ENCODE measurements at places on chromosomes 12 and 14.
A peak's percentile ranks its signal among the peaks of the same experiment; 100 is the strongest.

DNA sequence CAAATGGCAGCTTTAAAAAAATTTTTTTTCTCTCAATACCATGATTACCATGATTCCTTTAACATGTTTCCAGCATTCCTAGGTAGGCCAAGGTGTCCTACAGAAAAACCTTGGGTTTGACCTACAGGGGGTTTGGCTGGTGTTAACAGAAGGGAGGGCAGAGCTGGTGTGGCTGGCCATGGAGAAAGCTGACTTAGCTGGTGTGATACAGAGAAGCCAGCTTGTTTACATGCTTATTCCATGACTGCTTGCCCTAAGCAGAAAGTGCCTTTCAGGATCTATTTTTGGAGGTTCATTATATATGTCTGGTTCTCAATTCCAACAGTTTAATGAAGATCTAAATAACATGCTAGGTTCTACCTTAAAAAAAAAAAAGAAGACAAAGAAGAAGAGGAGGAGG, 68.6 kb downstream of the EEA1 start:
- peaks cover 8% of the 10 kb centered on the region for H3K36me3 ChIP-seq
- H3K27me3 ChIP-seq: no peaks in the 10 kb centered on the region
- no peak overlapping the region for H3K27ac ChIP-seq

GRCh38 chr12:97924122-97924521, 461.5 kb downstream of the RMST start:
- H3K36me3 ChIP-seq: no peaks in the 10 kb centered on the region
- no peak for DNase-seq
- H3K27me3 ChIP-seq: no peaks in the 10 kb centered on the region

GRCh38 chr14:94771906-94772490, 2.1 kb upstream of the GSC start:
- H3K27me3 ChIP-seq: peaks cover 90% of the 10 kb centered on the region
- H3K36me3 ChIP-seq: peaks cover 5% of the 10 kb centered on the region
- peak overlapping the region; percentile 75 for H3K27ac ChIP-seq
- H3K4me3 ChIP-seq: peak overlapping the region; percentile 0
- no peak for DNase-seq

DNA sequence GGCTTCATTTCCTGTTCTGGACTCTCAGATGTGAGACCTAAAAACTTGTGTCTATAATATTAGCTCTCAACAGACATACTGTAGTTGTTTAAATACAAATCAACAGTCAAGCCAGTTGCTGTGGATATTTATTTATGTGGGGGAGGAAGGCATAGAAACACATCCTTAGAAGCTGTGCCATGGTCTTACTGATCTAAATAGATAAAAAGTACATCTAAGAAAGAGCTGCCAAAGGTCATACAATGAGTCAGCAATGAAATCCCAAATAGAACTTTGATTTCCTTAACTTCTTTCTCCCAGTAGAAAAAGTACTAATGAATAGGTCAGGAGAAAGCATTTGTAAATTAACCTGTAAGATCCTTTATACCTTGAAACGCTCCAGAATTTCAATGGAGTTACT, 185.1 kb downstream of the AKAP6 start:
- H3K27me3 ChIP-seq: peaks cover 40% of the 10 kb centered on the region
- no peak overlapping the region for H3K4me3 ChIP-seq
- H3K4me1 ChIP-seq: peaks cover 3% of the 10 kb centered on the region
- no peak overlapping the region for H3K27ac ChIP-seq
- H3K36me3 ChIP-seq: no peaks in the 10 kb centered on the region
- DNase-seq: no peak

GRCh38 chr12:96720363-96720705, 186.7 kb upstream of the NEDD1 start:
- no peaks in the 10 kb centered on the region for H3K27me3 ChIP-seq
- peak overlapping the region; percentile 99 for H3K27ac ChIP-seq
- no peaks in the 10 kb centered on the region for H3K4me1 ChIP-seq
- peak overlapping the region; percentile 90 for H3K4me3 ChIP-seq
- no peak for DNase-seq

DNA sequence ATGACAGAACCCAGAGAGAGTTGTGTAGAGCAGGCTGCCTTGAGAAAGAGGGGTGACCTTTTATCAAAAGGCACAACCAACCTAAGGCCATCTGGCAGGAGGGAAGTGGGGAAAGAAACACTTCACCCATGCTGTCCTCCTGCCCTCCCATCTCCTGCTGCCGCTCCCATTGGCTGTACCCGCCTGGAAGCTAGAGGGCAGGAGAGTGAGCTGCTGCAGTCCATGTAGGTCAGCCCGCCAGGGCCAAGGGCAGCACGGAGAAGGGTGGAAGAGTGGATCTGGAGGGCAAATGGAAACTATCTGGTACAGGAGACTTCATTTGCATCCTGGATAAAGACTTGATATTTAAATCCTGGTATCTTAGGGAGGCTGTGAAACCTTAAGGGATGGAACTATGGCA, 11.5 kb upstream of the CABP1 start:
- no peak for DNase-seq
- peaks cover 21% of the 10 kb centered on the region for H3K27me3 ChIP-seq
- H3K36me3 ChIP-seq: no peaks in the 10 kb centered on the region
- H3K27ac ChIP-seq: no peak overlapping the region

DNA sequence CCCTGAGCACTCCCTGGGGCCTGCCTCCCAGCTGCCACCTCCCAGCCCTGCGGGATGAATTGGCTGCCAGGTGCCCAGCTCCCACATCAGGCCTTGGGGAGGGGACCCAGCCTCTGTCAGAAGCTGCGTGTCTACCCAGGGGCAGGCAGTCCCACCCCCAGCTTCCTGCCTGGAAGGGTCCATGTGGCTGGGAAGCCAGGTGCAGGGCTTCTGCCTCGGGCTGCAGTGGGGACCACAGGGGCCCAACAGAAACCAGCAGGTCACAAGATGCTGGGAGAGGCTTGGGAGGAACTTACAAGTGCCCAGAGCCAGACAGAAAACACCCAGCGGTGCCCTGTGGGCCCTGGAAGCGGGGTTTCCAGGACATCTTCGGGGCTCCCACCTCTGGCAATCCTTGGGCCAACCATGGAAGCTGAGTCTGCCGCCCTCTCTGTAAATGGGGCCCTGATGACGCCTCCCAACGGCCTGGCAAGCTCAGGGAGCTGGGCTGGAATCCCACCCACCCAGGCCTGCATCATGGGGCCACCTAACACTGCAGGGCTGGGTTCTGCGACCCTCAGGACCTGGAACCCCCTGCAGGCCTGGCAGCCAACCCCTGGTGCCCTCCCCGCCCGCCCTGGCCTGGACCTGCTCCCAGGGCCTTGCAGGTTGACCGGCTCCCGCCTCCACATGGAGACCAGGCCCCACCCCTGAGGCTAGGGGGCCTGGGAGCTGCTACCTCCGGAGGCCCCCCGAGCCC, 36.6 kb downstream of the CCNK start:
- no peaks in the 10 kb centered on the region for H3K27me3 ChIP-seq
- H3K4me1 ChIP-seq: peaks cover 2% of the 10 kb centered on the region
- no peak overlapping the region for H3K4me3 ChIP-seq

- H3K27me3 ChIP-seq: no peaks in the 10 kb centered on the region
- H3K4me1 ChIP-seq: peaks cover 31% of the 10 kb centered on the region
- no peaks in the 10 kb centered on the region for H3K36me3 ChIP-seq
- H3K27ac ChIP-seq: peak overlapping the region; percentile 34
Observed at GRCh38 chr12:130832561-130833209, 6.4 kb downstream of the STX2 start.

DNA sequence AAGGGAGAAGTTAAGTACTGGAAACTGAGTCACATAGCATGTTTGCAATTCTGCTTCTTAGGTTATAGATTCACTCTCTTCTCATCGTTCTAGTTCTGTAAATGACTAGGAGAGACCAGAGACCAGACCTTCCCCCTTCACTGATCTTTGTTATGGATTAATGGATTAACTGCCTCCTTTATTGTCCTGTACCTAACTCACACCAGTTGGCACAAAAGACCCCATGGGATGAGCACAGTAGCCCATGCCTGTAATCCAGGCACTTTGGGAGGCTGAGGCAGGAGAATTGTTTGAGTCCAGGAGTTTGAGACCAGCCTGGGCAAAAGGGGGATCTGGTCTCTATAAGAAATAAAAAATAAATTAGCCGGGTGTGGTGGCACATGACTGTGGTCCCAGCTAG, 20.8 kb downstream of the BCAT1 start:
- no peak overlapping the region for H3K4me3 ChIP-seq
- H3K36me3 ChIP-seq: no peaks in the 10 kb centered on the region
- peaks cover 25% of the 10 kb centered on the region for H3K27me3 ChIP-seq
- peaks cover 4% of the 10 kb centered on the region for H3K4me1 ChIP-seq
- no peak for DNase-seq

DNA sequence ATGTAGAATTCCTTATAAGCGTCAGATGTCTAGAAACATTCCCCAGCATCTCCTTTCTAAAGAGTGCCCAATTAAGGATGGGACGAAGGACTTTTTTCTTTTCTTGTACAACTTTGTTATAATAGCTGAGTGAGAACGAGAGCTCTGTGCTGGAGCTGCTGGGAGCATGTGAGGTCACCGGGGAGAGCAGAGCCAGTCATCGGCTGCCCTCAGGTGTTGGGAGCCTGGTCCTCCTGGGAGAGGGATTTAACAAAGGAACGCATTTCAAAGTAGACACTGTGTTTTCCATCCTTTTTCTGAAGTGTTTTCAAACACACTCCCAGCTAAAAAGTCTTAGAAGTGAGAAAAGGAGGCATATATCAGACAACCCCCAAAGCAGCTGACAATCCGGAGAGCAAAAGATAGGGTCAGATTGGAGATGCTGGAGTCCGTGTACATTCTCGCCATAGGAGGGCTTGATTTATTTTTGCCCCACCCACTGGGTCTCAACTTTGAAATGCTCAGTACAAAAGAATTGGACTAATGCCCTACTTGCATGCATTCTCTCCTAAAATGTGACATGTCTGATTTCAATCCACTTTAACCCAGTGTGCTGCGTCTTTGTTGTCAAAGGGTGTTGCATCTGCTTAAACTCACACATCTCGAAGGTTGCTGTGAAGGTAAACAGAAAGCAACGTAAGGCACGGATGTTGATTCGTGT, 50.8 kb upstream of the PIWIL1 start:
- no peak overlapping the region for H3K4me3 ChIP-seq
- H3K36me3 ChIP-seq: no peaks in the 10 kb centered on the region
- peaks cover 14% of the 10 kb centered on the region for H3K27me3 ChIP-seq
- no peaks in the 10 kb centered on the region for H3K4me1 ChIP-seq
- no peak for DNase-seq

DNA sequence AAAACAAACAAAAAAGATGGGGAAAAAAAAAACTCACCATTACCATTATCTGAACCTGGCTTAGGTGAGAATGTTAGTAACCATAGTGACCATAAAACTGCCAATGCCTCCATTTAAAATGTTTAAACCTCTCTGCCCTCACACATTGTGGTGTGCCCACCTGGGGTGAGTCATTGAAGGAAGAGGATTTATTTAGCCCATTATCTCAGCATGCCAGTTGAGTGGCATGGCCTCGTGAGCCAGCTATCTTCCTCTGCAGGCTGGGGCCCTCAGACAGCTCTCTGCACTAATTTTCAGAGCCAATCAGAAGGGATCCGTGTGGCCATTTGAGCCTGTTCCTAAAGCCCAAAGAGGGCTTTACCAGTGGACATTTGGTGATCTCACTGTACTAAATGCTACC, 81.8 kb upstream of the CCDC198 start:
- no peaks in the 10 kb centered on the region for H3K27me3 ChIP-seq
- DNase-seq: no peak
- H3K4me1 ChIP-seq: no peaks in the 10 kb centered on the region
- no peak overlapping the region for H3K27ac ChIP-seq

DNA sequence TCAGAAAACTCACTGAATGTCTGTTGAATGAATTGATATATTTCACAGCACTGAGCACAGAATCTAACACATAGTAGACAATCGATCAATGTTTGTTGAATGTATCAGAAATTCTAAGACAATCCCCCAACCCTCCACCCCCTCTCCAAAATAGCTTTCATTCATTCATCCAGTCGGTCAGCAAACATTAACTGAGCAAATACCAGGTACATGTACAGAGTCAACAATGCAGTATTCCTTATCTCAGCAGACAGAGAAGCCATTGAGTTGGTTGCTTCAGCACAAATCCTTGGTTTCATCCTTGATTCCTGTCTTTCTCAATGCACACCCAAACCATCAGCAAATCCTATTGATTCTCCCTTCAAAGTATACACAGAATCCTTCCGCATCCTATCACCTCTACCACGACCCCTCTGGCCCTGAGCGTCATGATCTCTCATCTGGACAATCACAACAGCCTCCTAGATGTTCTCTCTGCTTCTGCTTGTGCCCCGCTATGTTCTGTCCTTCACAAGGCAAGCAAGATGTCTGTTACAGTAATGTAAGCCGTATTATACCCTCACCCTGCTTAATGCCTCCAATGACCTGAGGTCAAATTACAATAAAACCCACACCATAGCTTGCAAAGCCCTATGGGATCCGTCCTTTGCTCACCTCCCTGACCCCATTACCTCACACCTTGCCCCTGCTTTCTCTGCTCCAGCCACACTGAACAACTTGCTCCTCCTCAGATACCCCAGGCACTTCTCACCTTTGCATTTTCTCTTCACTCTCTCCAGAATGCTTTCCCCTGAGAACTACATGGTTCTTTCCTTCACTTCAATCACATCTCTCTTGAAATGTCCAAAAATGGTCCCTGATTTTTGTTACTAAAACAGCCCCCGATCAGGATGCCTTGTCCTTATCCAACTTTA, 738.1 kb upstream of the TBX3 start:
- H3K27ac ChIP-seq: no peak overlapping the region
- no peak overlapping the region for H3K4me3 ChIP-seq
- no peaks in the 10 kb centered on the region for H3K4me1 ChIP-seq
- no peak for DNase-seq
- no peaks in the 10 kb centered on the region for H3K36me3 ChIP-seq

GRCh38 chr14:101945171-101945570, 19.2 kb upstream of the DYNC1H1 start:
- peaks cover 62% of the 10 kb centered on the region for H3K27me3 ChIP-seq
- no peak for DNase-seq
- H3K4me3 ChIP-seq: no peak overlapping the region
- peak overlapping the region; percentile 61 for H3K27ac ChIP-seq
- peaks cover 13% of the 10 kb centered on the region for H3K4me1 ChIP-seq

DNA sequence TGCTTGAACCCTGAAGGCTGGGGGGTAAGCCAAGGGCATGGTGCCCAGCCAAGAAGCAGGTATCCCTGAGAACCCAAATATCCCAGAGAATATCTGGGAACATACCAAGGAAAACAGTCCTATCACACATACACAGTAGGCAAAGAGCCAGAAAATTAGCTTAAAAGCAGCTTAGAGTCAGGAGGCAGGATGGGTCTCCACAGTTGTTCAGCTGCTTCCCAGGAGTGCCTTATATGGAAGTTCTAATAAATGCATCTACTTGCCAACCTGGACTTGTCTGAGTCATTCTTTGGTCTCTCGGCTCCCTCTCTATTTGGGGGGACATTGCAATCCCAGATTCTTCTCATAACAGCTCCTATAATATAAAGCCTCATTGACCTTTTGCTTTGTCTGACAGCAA, 9.0 kb upstream of the GPR135 start:
- no peak for DNase-seq
- no peak overlapping the region for H3K27ac ChIP-seq
- H3K27me3 ChIP-seq: no peaks in the 10 kb centered on the region
- H3K36me3 ChIP-seq: peaks cover 8% of the 10 kb centered on the region
- no peak overlapping the region for H3K4me3 ChIP-seq
- peaks cover 14% of the 10 kb centered on the region for H3K4me1 ChIP-seq

GRCh38 chr12:91555436-91556415, 373.1 kb upstream of the DCN start:
- H3K36me3 ChIP-seq: peaks cover 2% of the 10 kb centered on the region
- H3K27ac ChIP-seq: no peak overlapping the region
- peaks cover 2% of the 10 kb centered on the region for H3K4me1 ChIP-seq
- H3K27me3 ChIP-seq: peaks cover 18% of the 10 kb centered on the region

GRCh38 chr12:123498126-123498825, 35.2 kb downstream of the RILPL1 start:
- DNase-seq: no peak
- H3K27me3 ChIP-seq: no peaks in the 10 kb centered on the region
- no peak overlapping the region for H3K27ac ChIP-seq
- no peaks in the 10 kb centered on the region for H3K36me3 ChIP-seq
- no peak overlapping the region for H3K4me3 ChIP-seq
- peaks cover 8% of the 10 kb centered on the region for H3K4me1 ChIP-seq
